A549 treated with Mapracorat at 1 μM for 4 hours (cell line): ENCODE measurements at places on chromosomes 16 and 17. TPM values are rescaled to one million over a fixed set of nuclear protein-coding genes. Genes with fewer than 3 reads are reported as not detected.

The MARVELD3 gene
- total RNA-seq: 0.19 to 0.34 TPM (median 0.29 TPM) in 5 replicates

The CORO1A gene
- total RNA-seq: 2.0 to 3.6 TPM (median 2.8 TPM) in 5 replicates

The KRTAP9-2 gene
- total RNA-seq: not detected in 5 replicates

The UBALD1 gene
- total RNA-seq: 36.4 to 66.1 TPM (median 59.6 TPM) in 5 replicates

The NT5M gene
- total RNA-seq: 7.4 to 12.1 TPM (median 10.9 TPM) in 5 replicates

The KRT36 gene
- total RNA-seq: not detected in 5 replicates

The ZNF785 gene
- not detected in 5 replicates for total RNA-seq

The MEOX1 gene
- not detected in 5 replicates for total RNA-seq

The CIAO2B gene
- total RNA-seq: 148 to 193 TPM (median 178 TPM) in 5 replicates

The GRB7 gene
- 3.0 to 4.9 TPM (median 4.4 TPM) in 5 replicates for total RNA-seq

The GAST gene
- 0.44 to 0.49 TPM in 2 of 5 replicates, not detected in the others for total RNA-seq

The DPEP1 gene
- total RNA-seq: 0.55 to 1.6 TPM (median 1.6 TPM) in 5 replicates

The EPN3 gene
- total RNA-seq: 0.13 to 0.29 TPM (median 0.19 TPM) in 5 replicates

The KRT27 gene
- total RNA-seq: 0.19 TPM in 1 of 5 replicates, not detected in the others

The STRADA gene
- 25.0 to 27.0 TPM (median 25.6 TPM) in 5 replicates for total RNA-seq

The KCNG4 gene
- not detected in 5 replicates for total RNA-seq

The GPR139 gene
- not detected in 5 replicates for total RNA-seq

The KRT37 gene
- total RNA-seq: not detected in 5 replicates

The VASN gene
- 3.3 to 6.1 TPM (median 5.8 TPM) in 5 replicates for total RNA-seq

The PLA2G10 gene
- total RNA-seq: 0.24 to 0.65 TPM (median 0.31 TPM) in 5 replicates

The TBC1D16 gene
- total RNA-seq: 7.7 to 11.8 TPM (median 11.8 TPM) in 5 replicates

The TMEM238L gene
- not detected in 5 replicates for total RNA-seq

The TMEM100 gene
- 0.15 TPM in 1 of 5 replicates, not detected in the others for total RNA-seq

The ACE gene
- 1.4 to 2.5 TPM (median 1.4 TPM) in 5 replicates for total RNA-seq

The TNP2 gene
- total RNA-seq: not detected in 5 replicates

The TEKT1 gene
- 0.04 to 0.23 TPM (median 0.07 TPM) in 4 of 5 replicates, not detected in the other for total RNA-seq

The MYH1 gene
- total RNA-seq: not detected in 5 replicates

The ODAD4 gene
- total RNA-seq: 1.2 to 1.8 TPM (median 1.4 TPM) in 5 replicates

The CES5A gene
- total RNA-seq: not detected in 5 replicates

The HOXB2 gene
- total RNA-seq: 0.32 to 0.59 TPM (median 0.48 TPM) in 5 replicates

The TEKT5 gene
- total RNA-seq: not detected in 5 replicates
